ENCODE measurements at places on chromosomes 16 and 17.

DNA sequence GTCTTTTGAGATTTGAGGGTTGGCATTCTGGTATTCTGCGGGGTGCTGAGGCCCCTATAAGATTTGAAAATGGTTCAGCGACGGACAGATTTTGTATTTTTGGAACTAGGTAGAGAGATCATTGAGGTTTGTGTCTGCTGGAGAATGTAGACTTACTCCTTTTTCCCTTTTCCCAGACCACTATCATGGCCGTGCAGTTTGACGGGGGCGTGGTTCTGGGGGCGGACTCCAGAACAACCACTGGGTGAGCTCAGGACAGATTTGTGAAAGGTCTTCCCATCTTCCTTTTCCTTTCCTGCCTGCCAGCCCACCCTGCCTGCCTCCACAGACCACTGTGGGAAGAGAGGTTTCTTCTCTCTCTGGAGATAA is 572 bp downstream of the PSMB6 start:
- DNase-seq, result no peak

DNA sequence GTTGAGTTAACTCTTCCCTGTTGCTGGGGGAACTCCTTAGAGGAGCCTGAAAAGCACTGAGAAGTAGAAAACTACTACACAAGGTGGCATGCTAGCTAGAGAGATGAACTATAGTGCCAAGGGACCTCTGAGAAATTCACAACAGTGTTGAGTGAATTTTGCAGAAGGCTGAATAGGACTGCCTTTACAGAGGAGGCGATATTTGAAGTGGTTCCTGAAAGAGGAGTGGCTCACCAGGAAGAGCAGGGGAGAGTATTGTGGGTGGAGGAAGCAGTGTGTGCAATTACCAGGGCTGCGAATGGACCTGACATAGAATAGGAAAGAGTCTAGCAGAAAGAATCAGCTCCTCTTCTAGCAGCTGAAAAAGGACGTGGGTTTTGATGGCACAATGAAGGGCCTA is 66.4 kb downstream of the CDK5R1 start:
- no peak for DNase-seq

- no peak for DNase-seq
These were observed 3.3 kb upstream of the MBTPS1 start for GRCh38 chr16:84120023-84120422.

- no peak for DNase-seq
These were observed 41.0 kb downstream of the PTRH2 start for GRCh38 chr17:59666235-59666634.

- DNase-seq, result no peak
These were observed 119.3 kb downstream of the CLEC16A start for GRCh38 chr16:11063448-11064201.

GRCh38 chr17:38898291-38898679 is 27.1 kb upstream of the LASP1NB start:
- DNase-seq, result peak; percentile 32

GRCh38 chr17:27481327-27481726 is 25.1 kb downstream of the KSR1 start:
- DNase-seq, result peak; percentile 58

DNA sequence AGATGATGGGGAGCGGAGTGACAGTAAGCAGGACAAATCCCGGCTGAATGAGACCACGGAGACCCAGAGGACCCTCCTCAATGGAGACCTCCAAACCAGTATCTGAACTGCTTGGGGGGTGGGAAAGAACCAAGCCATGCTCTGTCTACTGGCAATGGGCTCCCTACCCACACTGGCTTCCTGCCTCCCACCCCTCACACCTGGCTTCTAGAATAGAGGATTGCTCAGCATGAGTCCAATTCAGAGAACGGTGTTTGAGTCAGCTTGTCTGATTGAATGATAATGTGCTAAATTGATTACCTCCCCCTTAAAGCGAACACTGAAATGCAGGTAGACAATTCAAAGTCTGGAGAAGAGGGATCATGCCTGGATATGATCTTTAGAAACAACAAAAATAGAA is 5.5 kb downstream of the SSTR2 start:
- DNase-seq, result no peak

- no peak for DNase-seq
These were observed 42.3 kb downstream of the SCPEP1 start for GRCh38 chr17:57020208-57020607.

DNA sequence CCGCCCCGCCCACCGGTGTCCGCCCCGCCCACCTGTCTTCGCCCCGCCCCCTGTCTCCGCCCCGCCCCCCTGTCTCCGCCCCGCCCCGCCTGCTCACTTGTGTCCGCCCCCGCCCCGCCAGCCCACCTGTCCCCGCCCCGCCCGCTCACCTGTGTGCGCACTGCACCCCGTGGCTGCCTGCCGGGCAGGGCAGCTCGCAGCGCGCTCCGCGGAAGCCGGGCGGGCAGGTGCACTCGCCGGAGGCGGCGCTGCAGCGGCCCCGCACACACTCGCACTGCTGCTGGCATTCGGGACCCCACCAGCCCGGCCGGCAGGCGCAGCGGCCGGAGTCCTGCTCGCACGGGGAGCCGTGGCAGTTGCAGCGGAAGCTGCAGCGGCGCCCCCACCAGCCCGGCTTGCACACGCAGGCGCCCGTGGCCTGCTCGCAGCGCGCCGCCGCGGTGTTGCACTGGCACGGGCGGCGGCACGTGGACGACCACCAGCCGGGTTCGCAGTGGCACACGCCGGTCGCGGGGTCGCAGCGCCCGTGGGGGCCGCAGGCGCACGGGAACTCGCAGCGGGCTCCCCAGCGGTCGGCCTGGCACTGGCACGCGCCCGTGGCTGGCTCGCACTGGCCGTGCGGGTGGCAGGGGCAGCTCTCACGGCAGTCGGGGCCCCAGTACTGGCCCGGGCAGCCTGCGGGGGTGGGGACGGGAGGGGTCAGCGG is 2.1 kb downstream of the SCARF1 start:
- peak; percentile 73 for DNase-seq

GRCh38 chr16:73021866-73022495 is 25.9 kb downstream of the ZFHX3 start:
- DNase-seq, result no peak

DNA sequence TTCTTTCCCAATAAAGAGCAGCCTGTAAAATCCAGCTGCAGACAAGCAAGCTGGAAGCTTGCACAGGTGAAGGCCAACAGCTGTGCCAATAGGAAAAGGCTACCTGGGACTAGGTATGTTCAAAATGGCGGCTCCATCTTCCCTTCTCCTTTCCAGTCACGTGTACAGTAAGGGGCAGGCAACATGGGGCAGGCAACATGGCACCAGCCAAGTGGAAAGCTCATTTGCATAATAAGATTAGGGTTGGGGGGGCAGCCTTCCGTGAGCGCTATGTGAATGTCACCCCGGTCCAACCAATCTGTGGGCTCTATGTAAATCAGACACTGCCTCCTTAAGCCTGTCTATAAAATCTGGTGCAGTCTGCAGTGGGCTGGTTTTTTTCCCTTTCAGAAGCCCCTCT is 31.3 kb downstream of the TVP23A start:
- no peak for DNase-seq

DNA sequence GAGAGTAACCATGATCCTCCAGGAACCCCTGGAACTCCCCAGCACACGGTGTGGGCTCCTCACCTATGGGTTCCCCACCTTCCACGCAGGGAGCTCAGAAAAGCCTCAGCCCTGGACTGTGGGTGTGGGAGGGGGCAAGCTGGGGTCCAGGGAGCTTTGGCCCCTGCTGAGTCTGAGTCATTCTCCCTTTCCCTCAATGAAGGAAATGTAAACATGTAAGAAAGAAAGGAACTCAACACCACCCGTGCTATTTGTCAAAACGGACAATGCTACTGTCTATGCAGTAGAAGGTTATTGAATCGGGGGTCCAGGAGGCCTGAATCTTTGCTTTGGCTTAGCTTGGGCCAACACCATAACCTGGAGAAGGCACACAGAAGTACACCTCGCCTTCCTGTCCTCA is 222.8 kb downstream of the PMP22 start:
- no peak for DNase-seq

- no peak for DNase-seq
These were observed 7.5 kb downstream of the NATD1 start for GRCh38 chr17:21245639-21246084.

- no peak for DNase-seq
These were observed 28.4 kb upstream of the HS3ST2 start for GRCh38 chr16:22785552-22785951.

GRCh38 chr17:8087075-8087951 is at the start of gene ALOX12B:
Gene ALOX12B (minus strand): TSS chr17:8087716. CDS start chr17:8087442, 274 bp downstream.
- DNase-seq, result no peak

DNA sequence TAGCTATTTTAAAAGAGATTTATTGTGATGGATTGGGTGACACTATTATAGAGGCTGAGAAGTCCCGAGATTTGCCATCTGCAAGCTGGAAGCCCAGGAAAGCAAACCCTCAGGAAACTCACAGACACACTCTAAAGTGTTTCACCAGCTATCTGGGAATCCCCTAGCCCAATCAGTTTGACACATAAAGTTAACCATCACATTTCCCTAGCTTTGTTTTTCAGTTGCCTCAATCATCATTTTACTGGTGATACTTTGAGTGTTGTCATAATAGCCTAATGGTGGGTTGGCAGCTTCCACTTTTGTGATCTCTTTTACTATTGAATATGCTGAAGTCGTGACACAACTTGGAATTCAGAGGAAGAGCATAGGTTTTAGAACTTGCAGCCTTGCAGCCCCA is 1.8 kb downstream of the SGF29 start:
- no peak for DNase-seq

- no peak for DNase-seq
These were observed 4.1 kb downstream of the ASIC2 start for GRCh38 chr17:33288954-33289353.

DNA sequence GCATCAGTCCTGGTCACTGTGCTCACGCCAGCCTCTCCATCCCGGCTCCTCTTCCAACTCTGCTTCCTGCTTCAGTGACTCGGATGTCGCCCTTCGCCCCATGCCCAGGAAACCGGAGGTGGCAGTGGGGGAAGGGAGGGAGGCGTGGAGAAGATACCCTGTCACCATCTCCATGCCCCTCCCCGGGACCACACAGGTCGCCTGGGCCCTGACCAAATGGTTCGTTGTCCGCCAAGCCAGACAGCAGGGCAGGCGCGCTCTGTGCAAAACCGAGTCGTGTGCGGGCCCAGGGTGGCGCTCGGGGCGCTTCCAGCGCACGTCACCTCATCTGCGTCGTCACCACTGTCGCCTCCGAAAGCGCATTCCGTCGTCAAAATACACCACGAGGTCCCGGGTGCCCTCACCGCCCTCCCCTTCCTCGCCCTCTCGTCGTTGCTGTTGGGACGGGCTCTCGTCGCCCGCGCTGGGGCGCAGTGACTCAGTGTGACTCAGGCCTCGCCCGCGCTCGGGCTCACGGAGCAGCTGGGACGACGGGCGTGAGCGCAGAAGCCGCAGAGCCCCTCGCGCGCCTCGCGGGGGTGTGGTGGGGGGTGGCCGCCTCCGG is 39.2 kb downstream of the ZNF778 start:
- peak; percentile 75 for DNase-seq

DNA sequence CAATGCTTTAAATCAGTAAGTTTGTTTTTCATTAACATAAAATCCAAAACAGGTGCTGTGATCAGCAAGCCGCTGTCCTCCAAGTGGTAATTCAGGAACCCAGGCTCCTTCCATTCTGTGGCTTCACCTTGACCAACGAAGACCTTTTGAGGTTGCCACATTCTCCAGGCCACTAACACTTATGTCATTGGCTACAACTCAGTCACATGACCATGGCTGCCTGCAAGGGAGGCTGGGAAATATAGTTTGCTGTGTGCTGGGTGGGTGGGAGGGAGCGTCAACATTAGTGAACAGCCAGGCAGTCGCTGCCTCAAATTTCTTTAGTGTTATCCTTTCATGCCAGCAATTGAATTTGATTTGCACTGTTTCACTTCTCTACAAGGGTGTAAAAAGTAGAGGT is 549.2 kb downstream of the MAF start:
- DNase-seq, result no peak

DNA sequence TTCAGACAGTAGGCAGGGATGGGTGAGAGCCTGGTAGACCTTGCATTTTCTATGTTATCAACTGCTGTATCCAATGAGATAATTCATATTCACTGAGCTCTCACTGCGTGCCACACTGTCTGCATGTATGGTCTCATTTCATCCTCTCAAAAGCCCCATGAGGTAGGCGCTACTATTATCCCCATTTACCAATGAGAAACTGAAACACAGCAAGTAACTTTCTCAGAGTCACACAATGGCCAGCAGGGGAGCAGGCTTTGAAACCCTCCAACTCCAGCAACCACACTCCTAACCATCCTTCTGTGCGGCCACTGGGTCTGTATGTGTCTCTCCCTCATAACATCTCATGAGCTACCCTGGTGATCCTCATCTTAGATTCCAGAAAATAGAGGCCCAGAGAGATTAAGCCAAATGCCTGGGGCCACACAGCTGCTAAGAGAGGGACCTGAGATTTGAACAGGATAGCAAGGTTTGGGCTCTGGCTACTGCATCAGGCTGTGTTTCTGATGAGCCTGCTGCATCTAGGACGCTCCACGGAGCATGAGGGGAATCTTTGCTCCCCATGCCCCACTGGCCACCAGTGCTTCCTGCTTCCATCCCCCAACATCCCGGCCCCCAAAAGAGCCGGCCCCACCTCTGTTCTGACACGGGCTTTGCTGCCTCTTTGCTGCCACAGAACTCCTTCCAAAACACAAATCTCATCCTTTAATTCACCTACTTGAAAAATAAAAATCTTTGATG is 3.2 kb downstream of the CCR7 start:
- DNase-seq, result peak; percentile 79

DNA sequence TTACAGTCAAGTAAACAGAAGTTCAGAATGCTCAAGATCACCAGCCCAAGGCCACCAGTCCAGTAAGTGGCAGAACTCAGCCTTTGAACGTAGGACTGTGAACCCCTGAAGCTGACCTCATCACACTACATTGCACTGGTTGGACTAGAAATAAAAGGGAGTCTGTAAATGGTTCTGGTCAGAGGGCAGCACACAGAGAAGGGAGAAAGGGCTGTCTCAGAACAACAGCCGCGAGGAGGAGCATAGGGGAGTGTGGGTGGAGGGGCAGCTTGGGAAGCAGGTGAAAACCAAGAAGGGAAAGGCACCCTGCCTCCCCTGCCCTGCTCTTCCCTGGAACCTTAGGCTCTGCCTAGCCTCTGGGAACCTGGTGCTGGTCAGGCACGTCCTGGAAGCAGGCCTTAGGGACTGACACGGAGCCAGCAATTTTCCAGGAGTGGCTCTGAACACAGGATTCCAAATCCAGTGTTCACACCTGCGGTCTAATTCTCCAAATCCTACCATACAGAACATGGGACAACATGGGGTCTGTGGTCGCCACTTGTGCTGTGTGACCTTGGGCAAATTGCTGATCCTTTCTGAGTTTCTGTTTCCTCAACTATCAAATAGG is 7.0 kb downstream of the PDILT start:
- DNase-seq, result no peak

DNA sequence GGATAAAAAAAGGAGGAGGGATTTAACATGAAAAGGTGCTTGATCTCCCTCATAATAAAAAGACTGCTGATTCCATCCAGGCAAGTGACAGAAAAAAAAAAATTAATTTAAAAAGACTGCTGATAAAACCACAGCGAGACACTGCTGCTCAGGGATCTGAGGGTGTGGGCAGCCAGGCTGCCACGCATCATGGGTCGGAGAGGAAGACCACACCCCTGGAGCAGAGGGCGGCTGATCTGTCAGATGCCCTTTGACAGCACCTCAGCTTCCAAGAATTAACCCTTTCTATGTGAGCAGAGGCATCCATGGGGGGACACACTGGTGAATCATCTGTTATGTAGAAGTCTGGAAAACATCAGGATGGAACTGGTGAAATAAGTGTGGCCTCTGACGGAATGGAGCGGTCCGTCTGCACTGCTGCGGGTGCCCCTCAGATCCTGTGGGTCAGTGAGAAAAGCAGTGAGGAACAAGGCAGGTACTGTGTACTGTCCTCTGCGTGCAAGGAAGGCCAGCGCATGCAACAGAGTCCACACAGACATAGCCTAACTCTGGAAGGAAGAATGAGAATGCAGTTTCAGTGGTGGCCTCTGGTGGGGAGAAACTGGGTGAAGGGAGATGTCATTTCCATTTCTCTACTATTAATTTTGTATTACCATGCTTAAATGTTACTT is 19.8 kb downstream of the MAPT start:
- DNase-seq, result no peak

Measured in CD4-positive, alpha-beta T cell treated with Interleukin-12 subunit alpha and Interleukin-12 subunit beta, for 1 hour (primary cell).